ENCODE measurements at places on chromosomes 2 and 18.

DNA sequence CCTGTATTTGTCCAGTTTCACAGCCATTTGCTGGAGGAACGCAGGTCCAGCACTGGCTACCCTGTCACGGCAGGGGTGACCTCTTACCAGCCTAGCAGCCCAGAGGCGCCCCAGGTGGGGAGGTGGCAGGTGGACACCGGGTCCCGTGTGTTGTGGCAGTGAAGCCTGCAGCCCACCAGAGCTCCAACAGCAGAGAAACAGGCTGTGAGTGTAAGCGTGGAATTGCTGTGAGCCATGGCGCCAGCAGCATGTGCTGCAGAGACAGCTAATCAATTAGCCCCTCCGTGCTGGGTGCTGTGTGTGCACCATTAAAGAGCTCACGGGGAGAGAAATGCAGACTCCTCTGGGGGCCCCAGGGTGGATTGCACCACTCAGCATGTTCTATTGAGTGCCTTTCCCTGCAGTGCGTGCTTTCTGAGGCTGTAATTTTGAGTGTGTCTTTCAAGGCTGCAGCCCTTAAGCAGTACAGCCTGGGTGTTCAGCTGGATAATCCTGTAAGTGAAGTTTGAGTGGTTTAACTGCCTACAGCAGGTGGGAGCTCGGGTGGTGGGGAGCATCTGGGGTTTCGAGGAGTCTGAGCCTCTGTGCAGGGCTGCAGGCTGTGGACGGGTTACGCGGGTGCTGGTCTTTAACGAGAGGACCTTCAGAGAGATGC lies 15.9 kb downstream of the RTP5 start:
- no peak for DNase-seq

DNA sequence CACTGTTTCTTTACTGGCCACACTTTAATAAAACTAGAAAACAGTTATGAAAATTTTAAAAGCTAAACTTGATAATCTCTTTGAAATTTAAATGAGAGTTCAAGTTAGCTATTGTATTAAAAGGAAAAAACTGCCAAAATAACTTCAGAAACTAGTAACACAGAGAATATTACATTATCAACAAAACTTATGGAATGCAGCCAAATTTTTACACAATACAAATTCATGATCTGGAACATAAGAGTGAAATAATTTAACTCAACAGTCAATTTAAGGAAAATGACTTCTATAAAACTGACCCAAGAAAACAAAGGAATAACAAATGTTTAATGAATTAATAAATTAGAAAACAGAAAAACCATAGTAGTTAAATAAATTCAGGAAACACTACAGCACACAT lies 65.0 kb downstream of the TCF4 start:
- DNase-seq = no peak

DNA sequence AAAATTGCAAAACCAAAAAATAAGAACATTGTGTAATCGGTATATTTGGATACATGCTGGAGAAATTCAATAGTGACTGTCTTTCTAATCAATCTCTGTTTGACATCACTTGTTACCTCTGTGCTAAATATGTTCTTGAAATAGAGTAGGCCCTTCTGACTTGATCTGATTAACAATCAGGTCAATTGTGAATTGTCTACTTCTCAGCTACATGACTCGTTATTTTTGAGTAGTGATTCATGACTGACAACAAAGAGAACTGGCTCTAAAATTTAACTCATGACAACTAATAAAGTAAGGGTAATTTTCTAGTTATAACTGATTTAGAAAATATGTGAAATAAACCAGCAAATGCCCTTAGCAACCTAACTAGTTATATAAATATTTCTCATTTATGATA lies 312.1 kb downstream of the TMX3 start:
- DNase-seq = no peak

DNA sequence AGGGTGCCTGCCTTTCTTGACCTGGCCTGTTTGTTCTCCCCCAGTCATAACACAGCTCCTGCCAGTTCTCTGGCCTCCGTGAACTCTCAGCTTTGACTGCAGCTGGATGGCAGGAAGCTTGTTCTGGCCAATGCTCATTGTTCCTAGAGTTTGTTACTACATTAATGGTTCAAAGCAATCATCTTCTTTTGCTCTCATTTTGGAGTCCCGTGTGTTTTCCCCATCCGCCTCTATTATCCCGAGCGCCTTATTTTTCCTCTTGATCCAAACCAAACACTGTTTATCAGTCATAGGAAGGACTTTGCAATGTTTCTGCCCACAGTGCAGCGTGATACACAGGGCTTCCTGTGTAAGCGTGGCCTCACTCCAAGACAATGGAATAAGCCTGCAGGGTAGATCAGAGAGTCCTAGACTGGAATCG lies 184.3 kb upstream of the APCDD1 start:
- DNase-seq = no peak

DNA sequence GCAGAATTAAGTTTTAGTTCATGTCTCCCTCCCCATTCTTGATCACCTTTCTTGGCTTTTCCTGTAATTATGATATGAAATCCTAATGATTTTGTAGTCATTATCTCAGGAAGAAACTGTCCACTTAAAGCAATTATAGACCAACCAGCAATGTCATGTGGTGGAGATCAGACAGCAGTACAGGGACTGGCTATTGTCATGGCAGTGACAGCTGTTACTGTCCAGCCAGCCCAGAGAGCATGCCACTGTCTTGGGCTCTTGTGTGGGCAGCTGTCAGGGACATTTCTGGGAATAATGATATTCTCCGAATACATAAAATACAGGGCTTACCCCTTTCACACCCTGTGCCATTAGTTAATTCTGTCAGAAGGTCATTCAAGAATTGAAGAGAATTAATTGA lies 355.3 kb upstream of the RAB12 start:
- no peak for DNase-seq

- DNase-seq = no peak
Measured at GRCh38 chr2:207394203-207394781, 135.5 kb upstream of the CREB1 start.

DNA sequence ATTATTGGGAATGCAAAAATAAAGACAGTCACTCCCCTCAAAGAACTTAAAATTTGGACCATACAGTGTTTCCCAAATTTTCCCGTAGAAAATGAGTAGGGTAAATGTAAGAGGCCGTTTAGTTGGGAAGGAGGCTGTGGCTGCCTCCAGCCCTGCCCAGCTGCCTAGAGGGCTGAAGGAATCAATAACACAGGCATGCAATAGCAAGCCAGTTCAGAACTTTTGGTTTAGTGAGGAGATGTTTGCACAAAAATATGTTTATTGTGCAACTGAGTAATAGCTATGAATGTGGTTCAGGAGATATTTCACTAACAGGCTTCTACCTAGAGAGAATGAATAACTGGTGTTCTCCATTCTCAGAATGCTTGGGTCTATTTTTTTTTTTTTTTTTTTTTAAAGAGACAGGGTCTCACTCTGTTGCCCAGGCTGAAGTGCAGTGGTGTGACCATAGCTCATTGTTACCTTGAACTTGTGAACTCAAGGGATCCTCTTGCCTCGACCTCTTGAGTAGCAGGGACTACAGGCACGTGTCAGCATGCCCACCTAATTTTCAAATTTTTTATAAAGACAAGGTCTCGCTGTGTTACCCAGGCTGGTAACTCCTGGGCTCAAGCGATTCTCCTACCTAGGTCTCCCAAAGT lies 23.6 kb downstream of the UGP2 start:
- no peak for DNase-seq
